ENCODE measurements at places on chromosomes 12 and 14. TPM values are rescaled to one million over a fixed set of nuclear protein-coding genes. Genes with fewer than 3 reads are reported as not detected.

SDS gene
- not detected for total RNA-seq

NOVA1 gene
- total RNA-seq: 1.3 TPM

ETNK1 gene
- total RNA-seq: 44.4 TPM

TDP1 gene
- 27.8 TPM for total RNA-seq

SPTB gene
- not detected for total RNA-seq

DNAL1 gene
- 7.5 TPM for total RNA-seq

DTX1 gene
- not detected for total RNA-seq

PMEL gene
- 1.3 TPM for total RNA-seq

Data from vein endothelial cell (primary cell).